ENCODE measurements at places on chromosomes 11 and 22.

- no peak for DNase-seq
These were observed 46.5 kb downstream of the RPL27A start for GRCh38 chr11:8729067-8729466.

DNA sequence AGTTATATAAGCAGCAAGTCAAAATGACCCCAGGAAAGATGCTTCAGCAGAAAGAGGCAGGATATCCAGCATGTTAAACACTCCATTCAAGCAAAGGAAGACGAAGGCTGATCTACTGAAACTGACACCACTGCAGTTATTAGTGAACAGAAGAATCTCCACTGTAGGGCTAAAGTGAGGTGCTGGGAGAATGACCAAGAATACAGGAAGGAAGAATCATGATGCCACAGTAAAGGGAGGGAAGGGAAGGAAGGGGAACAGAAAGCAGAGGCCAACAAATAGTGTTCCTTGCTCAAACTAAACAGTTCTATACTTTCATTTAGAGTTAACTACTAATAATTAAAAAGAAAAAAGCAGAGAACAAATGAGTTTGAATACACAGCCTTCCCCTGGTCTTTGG lies 92.5 kb downstream of the SIK3 start:
- no peak for DNase-seq

DNA sequence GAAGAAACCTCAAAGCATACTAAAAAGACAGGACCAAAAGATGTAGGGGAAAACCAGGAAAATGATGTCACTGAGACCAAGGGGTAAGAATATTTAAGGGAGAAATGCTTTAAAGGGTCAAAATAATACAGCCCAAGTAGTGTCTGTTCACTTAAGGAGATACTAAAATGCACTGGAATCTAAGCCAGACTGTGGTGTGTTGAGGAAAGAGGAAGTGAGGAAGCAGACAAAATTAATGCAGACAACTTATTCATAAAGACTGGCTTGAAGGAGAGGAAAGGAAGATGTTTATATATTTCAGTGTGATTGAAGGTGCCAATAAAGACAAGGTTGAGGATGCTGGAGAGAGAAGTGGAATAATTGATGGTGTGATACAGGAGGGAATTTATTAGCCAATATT lies 15.7 kb downstream of the ZNF215 start:
- DNase-seq = no peak

DNA sequence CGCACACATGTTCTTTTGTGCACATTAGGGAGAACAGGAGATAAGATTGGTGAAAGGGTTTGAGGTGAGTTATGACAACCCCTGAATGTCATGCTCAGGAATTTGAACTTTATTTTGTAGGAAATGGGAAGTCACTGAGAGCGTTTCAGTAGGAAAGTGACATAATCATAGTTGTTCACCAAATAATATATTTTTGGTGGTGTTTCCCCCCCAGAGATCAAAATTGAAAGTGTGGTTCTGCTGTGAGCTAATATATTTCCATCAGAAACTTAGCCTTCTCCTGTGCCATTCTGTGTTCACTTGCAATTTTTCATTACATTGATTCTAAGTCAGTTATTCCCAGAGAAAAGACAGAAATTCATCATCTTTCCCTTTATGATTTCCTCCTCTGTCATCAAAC lies 64.1 kb upstream of the RCN1 start:
- DNase-seq = no peak

GRCh38 chr11:96027021-96027420 lies 103.1 kb upstream of the MTMR2 start:
- DNase-seq = no peak

DNA sequence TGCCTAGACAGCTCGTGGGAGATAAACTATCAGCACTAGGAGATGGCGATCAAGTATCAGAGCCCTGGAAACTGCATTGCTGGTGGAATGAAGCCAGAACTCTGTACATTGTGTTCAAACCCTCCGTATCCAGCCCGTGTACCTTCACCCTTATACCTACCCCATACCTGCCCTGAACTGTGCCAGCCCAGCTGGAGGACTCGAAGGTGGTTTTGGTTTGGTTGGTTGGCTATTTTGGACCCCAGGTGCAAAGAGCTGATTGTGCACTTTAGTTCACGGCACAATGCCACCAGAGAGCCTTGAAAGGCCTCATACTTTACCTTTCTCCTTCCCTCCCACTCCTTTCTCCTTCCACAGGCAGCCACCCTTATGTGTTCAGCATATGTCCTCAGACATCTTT lies 16.0 kb downstream of the FAM83F start:
- no peak for DNase-seq

DNA sequence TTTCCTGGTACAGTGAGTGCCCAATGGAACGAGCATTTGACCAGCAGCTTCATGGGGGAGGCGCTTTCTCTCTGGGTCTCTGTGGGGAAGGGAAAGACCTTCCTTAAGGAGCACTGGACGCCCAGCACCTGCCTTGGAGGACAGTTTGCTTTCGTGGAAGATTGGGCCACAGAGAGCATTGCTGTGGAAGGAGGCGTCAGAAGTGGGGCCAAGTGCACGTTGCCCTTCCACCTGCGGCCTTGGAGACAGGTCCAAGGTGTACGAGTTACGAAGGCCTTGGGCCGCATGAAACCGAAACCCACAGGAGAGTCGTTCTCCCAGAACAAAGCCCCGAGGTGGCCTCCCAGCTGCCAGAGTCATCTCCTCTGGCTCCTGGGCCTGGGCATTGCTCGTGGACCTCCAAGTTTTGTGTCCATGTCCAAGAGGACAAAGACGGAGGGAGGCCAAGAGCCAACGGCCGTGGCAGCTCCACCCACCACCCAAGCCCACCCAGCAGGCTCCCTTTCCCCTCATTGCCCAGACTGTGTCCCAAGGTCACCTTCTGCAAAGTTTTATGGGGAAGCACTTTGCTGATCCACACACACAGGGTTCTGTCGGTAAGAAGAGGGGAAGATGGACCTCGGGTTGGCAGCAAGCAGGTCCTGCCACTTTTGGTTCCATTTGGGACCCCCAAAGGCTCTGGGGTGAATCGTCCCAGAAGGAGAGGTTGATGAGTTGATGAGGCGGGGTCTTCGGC lies 5.8 kb upstream of the NLRP6 start:
- no peak for DNase-seq

DNA sequence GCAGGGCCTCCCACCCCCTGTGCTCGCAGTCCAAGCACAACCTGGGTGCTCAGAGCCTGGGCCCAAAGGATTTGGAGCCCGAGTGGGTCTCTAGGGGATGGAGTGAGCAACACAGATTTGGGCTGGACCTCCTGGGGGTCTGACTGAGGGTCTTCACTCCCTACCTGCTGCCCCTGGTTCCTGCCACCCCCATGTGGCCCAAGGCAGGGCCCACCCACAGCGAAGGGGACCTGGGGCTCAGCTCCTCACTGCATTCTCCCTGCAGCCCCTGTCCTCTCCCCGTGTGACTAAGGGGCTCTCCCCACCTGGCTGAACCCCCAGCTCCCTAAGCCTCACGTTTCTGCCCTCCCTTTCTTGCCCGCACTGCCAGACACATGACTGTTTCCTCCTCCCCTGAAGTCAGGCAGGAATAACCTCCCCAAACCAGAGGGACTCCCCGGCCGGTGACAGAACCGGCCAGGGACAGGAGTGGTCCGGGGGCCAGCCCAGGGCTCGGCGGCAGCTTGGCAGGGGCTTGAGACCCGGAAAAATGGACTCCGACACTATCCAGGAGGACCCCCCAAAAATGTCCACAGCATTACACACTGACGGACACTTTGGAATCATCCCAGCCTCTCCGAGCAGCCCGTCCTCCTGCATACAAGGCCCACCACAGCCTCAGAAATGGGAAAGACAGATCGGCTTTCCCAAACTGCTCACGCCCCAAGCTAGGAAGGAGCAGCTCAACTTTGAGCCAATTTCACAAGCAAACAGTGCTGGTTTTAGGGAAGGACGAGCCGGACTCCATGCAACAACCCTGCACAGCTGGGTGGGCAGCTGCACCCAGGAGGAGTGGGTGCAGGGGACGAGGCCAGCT lies 57.8 kb downstream of the BRD1 start:
- no peak for DNase-seq

GRCh38 chr22:41479671-41480396 lies 10.9 kb downstream of the ACO2 start:
- no peak for DNase-seq

DNA sequence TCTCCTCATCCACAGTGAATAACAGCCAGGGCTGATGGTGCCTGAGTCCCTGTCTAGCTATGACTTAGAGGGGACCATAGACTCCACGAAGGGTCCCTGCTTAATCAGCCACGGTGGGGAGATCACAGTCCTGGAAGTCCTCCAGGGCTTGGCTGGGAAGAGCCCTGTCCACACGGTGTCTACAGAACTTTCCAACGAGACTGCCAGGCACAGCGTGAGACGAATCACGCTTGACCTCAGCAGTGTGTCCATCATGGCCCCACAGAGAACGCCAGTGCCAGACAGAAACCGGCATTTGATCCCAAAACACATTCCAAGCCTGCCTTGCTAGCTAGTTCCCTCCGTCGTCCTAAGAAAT lies 143.4 kb downstream of the CRYBB2 start:
- no peak for DNase-seq

DNA sequence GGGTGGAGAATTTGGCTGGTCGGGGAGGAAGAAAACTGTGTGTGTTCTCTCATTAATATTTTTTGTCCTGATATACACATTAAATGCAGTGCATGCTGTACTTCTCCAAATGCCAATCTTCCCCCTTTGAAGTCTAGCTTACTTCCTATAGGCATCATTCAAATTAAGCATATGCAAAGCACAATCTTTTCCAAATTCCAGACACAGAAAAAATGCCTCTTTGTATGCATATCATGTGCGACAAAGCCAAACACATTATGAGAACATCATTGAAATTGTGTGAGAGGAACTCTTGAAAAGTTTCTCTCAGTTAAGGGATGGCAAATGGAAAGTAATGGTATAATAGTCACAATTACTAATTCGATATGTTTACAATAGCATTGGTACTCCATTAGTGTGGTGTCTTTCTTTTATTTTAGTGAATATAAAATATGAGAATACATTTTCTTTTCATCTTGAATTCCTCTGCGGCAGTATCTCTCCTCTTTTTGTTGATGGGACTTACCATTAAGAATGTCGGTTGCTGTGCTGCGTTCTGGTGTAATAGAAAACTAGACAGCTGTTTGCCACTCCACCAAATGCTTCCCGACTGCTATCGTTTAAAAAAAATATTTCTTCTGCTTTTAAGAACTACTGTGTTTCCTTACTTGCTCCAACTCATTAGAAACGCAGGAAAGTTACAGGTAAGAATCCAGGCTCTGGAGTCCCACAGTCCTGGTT lies 19.3 kb upstream of the NRIP3 start:
- DNase-seq = no peak

DNA sequence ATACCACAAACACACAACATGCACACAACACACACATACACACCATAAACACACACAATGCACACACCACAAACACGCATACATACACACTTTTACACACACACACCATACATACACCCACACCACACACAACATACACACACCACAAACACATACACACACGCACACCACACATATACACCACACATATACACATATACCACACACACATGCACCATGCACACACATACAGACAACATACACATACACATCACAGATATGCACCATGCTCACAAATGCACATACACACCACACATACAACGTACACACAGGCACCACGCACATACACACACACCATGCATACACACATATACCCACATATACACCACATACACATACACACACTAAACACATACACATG lies 11.7 kb upstream of the B4GALNT4 start:
- no peak for DNase-seq

GRCh38 chr11:77090373-77091111 lies 12.1 kb upstream of the OMP start:
- no peak for DNase-seq

- DNase-seq = no peak
These were observed 1.6 kb downstream of the APOL2 start for GRCh38 chr22:36237462-36238372.

GRCh38 chr11:65505466-65506289 lies 6.8 kb downstream of the MALAT1 start:
- DNase-seq = no peak

DNA sequence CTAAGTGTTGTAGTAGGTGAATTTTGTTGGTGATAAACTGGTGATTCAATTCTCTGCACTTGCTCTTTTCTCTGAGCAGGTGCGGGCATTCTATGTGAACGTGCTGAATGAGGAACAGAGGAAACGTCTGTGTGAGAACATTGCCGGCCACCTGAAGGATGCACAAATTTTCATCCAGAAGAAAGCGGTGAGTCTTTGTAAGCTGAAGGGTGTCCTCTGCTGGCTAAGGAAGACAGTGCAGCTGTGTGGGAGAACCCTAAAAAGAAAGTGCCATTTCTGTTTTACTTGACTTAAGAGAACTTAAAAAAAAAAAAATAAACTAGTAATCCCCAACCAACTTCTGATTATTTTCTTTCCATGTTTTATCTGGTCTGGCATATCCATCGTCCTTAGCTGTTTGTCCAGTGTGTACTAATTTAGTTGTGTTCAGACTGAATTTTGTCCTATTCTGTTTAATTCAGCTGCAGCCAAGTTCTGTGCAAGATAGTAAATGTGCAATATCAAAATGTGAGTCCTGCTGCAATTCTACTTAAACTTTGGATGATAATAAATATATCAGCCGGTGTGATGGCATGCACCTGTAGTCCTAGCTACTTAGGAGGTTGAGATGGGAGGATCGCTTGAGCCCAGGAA lies 29.6 kb downstream of the CAT start:
- DNase-seq = peak; percentile 4

GRCh38 chr11:57566905-57567514 lies 462 bp downstream of the UBE2L6 start:
- DNase-seq = no peak

GRCh38 chr22:30348404-30348803 lies 8.3 kb downstream of the SF3A1 start:
- no peak for DNase-seq

- no peak for DNase-seq
These were observed 107.4 kb downstream of the RASSF10 start for GRCh38 chr11:13116491-13116890.

DNA sequence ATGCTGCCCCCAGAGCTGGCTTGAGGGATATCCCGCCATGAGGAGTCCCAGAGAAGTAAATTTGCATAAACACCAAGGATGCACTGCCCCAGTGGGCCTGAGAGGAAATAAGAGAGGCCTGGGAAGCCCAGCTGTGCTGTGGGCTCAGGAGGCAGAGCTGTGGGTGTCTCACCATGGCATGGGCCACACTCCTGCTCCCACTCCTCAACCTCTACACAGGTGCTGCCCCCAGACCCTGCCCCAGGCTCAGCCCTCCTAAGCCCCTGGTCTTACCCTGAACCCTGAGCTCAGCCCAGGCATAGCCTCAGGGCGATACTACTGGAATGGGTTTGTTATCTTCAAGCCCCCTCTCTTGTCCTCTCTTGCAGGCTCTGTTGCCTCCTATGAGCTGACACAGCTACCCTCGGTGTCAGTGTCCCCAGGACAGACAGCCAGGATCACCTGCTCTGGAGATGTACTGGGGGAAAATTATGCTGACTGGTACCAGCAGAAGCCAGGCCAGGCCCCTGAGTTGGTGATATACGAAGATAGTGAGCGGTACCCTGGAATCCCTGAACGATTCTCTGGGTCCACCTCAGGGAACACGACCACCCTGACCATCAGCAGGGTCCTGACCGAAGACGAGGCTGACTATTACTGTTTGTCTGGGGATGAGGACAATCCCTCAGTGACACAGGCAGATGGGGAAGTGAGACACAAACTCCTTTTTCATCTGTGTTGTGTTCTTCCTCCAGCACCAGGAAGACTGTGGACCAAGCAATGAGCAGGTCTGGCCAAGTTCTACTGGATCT lies 59.9 kb downstream of the GGTLC2 start:
- no peak for DNase-seq

Measured in stimulated activated CD4-positive, alpha-beta T cell treated with anti-CD3 and anti-CD28 coated beads, Interleukin-1b, Interleukin-23, amount 100 ng/mL, for 1 hour (primary cell).